ENCODE measurements at places on chromosomes 6 and 20.

- DNase-seq = no peak
These were observed 450.2 kb downstream of the CBLN4 start for GRCh38 chr20:55555075-55555650.

- peak; percentile 72 for DNase-seq
These were observed at the start of gene CUL9 for GRCh38 chr6:43181942-43182860. Gene CUL9, plus strand, starts transcription at chr6:43182196. Its CDS starts 2,115 bp downstream, at chr6:43184311.

GRCh38 chr20:35709259-35709658, 10.1 kb downstream of the ROMO1 start:
- DNase-seq = no peak

DNA sequence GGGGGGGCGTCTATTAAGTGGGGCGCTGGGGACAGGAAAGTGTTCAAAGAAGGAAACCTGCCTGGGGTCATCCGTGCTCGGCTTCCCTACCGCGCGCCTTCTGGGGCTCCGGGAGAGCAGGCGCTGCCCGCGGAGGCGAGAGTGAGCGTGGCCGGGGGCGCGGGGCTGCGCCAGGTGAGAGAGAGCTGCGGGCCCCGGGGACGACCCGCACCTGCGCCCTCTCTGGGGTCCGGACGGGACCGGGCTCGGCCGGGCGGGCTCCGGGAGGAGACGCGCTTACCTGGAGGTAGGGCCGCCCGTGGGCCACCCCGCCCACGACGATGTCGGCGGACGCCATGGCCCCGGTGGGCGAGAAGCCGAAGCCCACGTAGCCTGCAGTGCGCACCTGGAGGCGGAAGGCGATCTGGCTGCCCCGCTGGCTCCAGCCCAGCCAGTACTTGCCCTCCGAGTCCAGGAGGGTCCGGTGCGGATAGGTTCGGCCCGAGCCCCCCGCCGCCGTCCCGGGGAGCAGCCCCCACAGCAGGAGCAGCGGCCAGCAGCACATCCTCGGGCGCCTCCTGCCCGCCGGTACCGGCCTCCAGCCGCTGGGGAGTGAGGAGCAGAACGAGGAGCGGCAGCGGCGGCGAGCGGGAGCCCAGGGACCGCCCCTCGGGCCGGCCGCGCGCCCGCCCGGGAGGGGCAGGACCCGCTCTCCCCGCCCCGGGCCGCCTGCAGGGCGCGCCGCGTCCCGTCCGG, at the start of gene MOXD1:
TSS of gene MOXD1 (minus strand) at position 593 of the 735 bp plus-strand sequence. CDS start at position 544, 49 bp downstream.
- peak; percentile 45 for DNase-seq

- no peak for DNase-seq
These were observed 50.0 kb downstream of the SRC start for GRCh38 chr20:37395921-37396415.

DNA sequence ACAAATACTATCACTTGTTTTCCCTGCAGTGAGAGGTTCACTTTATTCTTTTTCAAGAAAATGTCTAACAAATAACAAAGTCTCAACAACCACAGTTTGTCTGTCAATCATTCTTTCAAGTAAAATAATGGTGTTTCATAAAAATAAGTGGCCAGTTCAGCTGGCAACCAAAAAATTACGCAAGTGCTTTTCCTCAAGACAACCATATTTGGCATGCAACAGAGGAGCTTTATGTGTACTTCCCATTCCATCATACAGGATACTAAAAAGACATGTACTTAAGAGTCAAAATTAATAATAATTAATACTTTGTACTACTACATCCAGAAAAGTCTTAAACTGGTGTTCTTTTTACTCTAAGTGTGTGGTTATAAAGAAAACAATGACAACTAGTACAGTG, 34.6 kb downstream of the ATG5 start:
- DNase-seq = no peak

DNA sequence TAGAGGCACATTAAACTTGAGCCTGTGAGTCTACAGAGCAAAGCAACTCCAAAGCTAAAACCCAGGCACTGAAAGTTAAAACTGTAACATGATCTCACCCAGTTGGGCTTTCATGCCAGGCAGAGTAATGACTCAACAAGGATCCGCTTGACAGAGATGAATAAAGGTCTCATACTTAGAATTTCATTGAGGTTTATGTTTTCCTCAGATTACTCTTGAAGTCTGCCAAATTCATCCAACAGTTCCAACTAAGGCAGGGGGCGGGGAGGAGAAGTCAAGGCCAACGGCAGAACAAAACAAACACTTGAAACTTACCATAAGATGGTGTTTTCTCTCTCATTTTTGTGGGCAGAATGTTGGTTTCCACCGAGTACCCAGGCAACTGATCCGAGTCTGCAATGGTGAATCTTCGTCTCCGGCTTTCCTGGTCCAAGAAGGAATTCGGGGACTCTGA, 54.0 kb upstream of the IPCEF1 start:
- peak; percentile 42 for DNase-seq
